Fibroblast of lung (primary cell): ENCODE measurements at places on chromosomes 6 and 20. TPM values are rescaled to one million over a fixed set of nuclear protein-coding genes. Genes with fewer than 3 reads are reported as not detected.

The SNPH gene
- 9.5 and 18.5 TPM in 2 replicates for total RNA-seq

The FAXC gene
- total RNA-seq: 0.17 and 0.51 TPM in 2 replicates

The SMIM13 gene
- 6.7 and 7.4 TPM in 2 replicates for total RNA-seq

The UBE2C gene
- total RNA-seq: 1.0 and 12.9 TPM in 2 replicates

The MYT1 gene
- total RNA-seq: not detected in 2 replicates

The MATN4 gene
- total RNA-seq: under 0.01 TPM in 2 replicates

The PXDC1 gene
- 33.1 and 52.7 TPM in 2 replicates for total RNA-seq

DNA sequence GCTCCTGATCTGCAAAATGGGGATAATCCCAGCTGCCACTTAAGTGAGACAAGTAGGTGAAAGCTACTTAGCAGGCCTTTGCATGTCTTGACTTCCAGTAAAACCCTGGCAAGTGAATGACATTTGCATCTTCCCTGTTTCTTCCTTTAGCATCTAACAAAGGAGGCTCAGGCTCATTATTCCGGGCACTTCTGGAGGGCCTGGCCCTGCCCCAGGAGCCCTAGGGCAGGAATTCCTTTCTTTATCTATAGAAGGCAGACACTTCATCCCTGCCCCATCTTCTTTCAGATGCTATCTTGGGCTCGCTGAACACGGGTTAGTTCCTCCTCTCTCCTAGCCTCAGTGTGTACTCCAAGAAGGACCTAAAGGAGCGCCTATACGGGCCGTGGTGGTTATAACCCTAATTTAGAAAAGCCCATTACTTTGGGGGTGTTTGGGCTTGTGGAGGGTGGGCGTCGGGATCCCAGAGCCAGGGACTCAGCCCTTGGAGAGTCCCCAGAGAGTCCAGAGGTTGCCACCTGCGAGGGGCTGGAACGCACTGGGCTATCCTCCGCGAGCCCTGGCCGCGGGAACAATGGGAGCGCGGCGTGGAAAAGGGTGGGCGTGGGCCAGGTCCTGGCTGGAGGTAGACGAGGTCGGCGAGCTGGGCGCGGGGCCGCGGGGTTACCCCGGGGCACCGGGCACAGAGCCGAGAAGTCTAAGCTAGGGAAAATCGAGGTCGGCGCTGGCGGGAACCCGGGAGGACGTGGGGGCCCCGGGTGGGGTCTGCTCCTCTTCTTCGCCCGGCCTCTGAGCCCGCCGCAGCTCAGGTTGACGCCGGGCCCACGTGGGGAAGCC, 62.8 kb upstream of the EPB41L1 start:
- no peak for DNase-seq

DNA sequence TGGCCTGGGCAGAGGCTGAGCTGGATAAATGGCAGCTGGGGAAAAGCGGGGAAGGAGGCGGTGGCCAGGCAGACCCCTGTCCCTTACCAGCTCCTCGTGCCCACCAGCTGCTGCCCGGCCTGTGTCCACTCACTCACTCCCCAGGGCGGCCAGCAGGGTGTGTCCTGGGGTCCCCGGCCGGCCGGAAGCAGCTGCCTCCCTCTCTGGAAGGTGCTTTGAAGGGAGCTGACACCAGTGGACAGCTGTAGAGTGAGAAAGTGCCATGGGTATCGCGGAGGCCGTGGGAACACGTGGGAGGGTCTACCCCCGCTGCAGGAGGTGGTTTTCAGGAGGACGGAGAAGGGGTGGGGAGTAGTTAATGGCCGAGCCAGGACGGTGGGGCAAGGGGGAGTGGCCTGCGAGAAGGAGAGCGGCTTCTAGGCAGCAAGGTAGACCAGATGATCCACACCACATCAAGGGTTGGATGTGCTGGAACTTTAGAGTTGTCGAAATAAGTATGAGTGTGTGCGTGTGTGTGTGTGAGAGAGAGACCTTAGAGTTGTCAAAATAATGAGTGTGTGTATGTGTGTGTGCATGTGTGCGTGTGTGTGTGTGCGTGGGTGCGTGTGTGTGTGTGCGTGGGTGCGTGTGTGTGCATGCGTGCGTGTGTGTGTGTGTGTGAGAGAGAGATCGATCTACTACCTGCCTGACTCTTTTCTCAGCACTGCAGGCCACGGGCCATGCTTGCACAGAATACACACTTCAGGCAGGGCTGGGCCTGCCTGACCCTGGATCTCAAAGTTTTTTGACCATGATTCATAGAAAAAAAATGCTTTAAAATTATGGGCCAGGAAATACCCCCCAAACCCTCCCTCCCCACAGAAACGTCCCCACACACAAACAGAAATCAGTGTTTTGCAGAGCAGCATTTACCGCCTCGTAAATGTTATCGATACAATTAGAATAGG, 43.9 kb downstream of the CDH4 start:
- peak; percentile 53 for DNase-seq

GRCh38 chr20:46139266-46139889, 21.3 kb downstream of the CD40 start:
- DNase-seq: no peak

DNA sequence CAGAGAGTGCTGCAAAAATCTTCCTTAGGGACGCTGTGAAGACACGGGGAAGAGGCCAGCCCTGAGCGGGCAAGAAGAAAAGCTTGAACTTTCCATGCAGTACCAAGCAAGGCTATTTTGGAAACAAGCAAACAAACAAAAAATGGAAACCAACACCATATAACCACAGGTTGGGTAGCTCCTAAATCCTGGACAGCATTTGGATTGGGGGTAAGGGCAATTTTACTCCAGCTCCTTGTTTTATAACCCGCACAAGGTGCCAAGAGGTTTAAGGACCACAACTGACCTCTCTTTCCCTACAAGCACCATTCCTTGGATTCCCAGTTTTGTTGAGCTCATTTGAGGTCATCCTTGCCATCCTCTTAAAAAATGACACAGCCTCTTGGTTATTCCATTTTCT, 31.4 kb upstream of the SMIM29 start:
- no peak for DNase-seq

DNA sequence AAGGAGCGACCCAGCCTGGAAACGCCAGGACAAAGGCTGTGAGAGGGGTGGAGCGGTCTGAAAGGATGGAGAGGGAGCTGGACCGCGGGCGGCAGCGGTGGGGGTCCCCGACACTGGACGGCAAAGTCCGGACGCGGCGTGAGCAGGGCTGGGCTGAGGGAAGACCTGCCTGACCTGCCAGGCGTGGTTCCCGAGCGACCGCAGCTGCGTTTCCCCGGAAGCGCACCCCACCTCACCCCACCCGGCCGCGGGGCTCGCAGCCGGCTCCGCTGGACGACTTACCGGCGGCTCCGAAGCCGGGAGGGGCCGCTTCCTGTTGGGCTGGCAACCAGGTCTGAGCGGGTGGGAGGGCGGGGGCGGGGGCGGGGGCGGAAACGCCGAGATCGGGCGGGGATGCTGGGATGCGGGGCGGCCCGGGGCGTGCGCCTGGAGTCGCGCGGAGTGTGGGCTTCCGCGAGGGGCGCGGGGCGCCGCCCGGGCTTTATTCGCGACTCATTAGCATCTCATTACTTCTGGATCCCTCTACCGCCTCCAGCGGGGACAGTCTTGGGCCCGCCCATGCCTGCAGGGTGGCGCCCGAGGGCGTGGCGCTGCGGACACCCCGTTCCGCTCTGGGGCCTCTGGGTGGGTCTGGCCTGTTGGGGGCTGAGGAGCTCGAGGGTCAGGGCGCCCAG, at the start of gene MICAL1:
MICAL1 (minus strand) TSS at position 336 of the 674 bp plus-strand sequence. CDS start 1,576 bp downstream, outside the sequence.
- DNase-seq: peak; percentile 63

GRCh38 chr6:119241111-119241465, 108.5 kb downstream of the MAN1A1 start:
- peak; percentile 22 for DNase-seq

DNA sequence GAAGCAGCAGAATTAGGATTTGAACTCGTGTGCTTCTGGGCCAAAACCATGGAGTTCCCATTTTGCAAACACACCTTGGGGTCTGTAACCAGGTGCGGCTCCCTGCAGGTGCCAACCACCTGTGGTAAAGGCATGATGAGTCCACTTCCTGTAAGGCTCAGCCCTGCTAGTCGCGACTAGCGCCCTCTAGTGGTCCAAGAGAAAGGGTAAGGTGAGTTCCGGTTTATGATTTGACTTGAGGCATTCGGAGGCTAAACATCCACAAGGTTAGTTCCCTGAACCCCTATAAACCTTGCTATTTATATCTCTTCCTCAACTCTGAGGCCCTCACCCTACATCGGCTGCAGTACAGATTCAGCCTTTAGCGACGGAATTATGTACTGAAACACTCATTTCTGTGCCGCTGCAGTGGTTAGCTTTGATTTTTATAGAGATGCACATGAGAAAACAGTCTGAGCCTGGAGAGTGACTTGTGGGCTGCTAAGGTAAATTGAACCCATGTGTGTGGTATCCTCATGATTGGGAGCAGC, 173.4 kb downstream of the PLCB1 start:
- peak; percentile 11 for DNase-seq

GRCh38 chr20:4167261-4168021, 152.1 kb upstream of the RNF24 start:
- DNase-seq: no peak

DNA sequence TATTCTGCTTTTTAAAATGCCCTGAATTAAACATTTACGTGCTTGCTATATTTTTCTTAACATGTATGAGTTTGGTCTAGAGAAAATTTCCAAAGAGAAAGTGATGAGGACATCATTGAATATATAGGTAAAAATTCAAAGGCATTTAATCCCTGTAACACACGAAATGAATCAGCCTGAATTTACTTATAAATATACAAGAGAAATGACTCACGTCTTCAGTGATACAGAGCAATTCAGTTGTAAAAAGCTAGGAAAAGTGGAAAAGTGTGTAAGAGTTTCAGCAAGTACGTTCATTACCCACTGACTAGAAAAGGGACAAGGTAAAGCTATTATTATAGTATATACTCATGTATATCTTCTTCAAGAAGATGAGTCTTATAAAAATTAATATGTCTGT, 124.8 kb downstream of the HIVEP1 start:
- peak; percentile 65 for DNase-seq

DNA sequence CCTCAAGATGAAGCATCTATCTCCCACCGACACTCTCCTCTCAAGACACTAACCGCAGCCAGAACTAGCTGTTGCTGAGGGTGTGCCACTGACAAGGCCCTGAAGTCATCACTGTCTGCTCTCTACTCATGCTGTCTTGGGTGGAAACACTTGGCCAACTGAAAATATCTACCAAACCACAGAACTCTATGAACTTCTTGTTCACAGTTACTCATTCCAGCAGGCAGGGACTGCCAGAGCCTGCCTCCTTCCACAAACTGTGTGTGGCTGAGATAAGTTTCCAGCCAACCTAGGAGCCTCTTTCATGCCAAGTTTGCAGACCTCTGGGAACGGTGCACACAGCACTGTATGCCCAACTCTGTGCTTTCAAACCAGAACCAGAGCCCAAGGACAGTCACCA, 45.5 kb upstream of the NXT1 start:
- peak; percentile 45 for DNase-seq

DNA sequence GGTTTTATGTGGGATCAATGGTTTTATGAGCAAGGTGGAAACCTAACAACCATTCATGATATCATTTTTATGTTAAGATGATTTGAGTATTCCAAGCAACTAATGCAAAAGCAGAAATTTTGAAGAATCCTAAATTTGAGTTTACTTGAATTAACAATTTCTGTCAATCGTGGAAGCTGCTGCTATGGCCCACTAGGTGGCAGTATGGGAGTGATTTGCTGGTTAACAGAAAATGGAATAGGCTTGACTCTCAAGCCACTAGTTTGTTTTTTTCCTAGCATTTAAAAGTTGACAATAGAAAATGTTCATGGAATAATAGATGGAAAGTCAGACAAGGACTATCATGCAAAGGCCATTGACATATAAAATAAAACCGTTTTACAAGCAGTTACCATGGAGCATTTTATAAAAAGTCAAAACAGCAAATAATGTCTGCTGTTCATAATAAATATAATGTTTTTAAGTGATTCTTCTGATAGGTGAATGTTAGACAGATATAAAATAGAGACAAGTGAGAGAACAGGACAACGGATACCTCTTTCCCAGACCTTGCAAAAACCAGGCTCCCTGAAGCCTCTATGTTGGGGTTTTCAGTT, 43.0 kb upstream of the TMEM200A start:
- DNase-seq: peak; percentile 85

- no peak for DNase-seq
Observed at GRCh38 chr20:22001886-22002285, 296.4 kb downstream of the PAX1 start.

DNA sequence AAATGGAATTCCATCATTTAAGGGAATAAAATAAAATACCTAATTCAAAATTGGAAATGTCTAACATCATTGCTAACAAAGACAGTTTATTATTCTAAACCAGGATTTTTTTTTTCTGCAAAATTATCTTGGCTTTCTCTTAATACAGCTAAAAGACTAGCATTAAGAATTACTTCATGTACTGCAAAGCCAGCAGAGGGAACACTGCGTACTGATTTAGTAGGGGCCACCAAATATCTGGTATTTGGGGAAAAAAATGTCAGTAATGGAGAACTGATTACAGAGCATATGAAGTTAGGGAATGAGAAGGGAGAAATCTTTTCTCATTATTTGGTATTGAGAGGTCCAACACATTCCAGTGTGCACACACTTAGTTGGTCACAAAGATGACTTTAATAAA, 3.2 kb upstream of the SOX4 start:
- peak; percentile 46 for DNase-seq
